ENCODE measurements at places on chromosomes 3 and 15.

GRCh38 chr3:52454938-52455282, 494 bp upstream of the NISCH start:
- DNase-seq = no peak

DNA sequence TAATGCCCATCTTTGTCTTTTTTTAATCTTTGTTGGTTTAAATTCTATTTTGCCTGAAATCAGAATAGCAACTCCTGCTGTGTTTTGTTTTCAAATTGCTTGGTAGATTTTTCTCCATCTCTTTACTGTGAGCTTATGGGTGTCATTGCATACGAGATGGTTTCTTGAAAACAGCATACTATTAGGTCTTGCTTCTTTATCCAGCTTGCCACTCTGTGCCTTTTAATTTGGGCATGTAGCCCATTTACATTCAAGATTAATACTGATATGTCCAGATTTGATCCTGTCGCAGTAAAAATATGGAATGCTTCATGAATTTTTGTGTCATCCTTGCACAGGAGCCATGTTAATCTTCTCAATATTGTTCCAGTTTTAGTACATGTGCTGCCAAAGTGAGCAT, 316.6 kb downstream of the CGGBP1 start:
- no peak for DNase-seq

- no peak for DNase-seq
Observed at GRCh38 chr15:42284551-42284950, 11.3 kb upstream of the TMEM87A start.

DNA sequence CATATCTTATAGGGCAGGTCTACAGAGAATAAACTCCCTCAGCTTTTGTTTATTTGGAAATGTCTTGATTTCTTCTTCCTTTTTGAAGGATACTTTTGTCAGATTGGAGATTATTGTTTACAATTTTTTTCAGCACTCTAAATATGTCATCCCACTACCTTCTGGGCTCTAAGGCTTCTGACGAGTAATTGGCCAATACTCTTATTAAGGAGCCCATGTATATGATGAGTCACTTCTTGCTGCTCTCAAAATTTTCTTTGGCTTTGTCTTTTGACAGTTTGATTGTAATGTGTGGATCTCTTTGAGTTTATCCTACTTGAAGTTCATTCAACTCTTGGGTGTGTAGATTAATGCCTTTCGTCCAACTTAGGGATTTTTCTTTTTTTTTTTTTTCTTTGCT, 28.9 kb upstream of the CD200R1L start:
- no peak for DNase-seq

DNA sequence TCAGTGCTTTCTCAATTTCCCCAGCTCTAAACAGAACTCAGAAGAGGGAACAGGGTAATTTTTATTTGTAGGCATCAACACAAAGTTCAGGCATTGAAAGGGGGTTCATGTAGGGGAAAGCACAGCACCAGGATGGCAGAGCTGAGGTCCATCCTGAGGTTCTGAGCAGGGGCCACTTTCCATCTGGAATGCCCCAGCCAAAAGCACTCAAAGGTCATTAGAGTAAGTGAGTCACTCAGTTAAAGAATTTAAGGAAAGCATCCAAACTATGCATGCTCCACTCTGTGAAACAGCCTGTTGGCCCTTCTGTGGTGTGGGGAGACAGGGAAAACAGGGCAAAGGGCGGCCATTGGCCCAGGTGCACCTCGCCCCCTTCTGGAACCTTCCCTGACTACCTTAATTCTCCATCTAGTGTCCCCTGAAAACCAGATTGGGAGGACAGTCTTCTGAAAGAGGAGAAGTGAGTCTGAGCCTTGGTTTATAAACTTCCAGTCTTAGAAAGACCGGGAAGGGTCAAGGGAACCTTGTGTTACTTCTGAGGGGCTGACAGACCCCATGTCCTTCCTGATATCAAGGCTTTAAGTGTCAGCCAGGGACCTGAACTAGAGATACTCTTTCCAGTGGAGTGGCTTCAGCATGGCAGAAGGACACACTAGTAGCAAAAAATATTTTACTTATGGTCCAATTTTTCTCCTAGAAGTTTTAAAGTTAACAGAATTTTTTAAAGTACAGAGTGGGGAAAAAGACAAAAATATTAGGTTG, 133.3 kb downstream of the MYLK start:
- DNase-seq = no peak
